ENCODE measurements at places on chromosomes 3 and 15. TPM values are rescaled to one million over a fixed set of nuclear protein-coding genes. Genes with fewer than 3 reads are reported as not detected.

- no peak for ATAC-seq
Observed at GRCh38 chr3:12148183-12148940, 10.3 kb downstream of the TIMP4 start.

DNA sequence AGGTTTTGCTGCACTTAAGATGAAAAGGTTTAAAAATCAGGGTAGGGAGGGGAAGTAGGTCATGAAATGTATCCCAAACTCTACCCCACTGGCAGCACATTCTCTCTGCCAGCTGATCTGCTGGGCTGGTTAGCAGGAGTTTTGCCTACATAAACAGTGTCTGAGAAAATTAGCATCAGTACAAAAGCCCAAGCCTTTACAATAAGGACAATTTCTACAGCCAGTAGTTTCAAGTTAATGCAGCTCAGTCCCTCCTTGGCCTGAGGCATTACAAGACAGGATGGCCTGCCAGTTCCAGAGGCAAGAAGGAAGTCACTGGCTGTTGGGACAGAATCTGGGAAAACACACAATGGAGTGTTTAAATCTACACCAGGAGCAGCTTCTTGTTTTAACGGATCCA, 32.8 kb downstream of the NCEH1 start:
- ATAC-seq, result peak; percentile 29

DNA sequence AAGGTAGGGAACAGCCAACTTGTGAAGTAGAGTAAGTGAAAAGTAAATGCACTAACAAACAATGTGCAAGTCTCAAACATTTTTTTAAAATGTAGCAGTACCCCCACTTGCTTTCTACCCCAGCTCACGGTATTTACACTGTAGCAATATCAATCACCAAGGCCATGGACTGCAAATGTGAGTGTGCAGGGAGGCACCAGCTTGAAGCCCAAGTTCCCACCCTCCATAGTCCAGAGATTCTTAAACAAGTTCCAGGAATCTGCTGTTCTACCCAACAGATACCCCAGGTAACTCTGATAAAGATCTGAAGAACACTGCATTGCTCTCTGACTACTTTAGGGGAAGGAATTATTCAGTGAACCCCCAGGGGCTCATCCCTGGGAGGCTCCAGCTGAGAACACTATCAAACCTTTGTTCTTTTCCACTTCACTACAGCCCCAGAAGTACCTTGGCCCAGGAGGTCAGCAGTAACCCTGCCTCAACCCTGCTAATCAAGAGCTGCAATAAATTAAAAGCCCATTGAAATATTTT, 86.1 kb downstream of the FOXP1 start:
- ATAC-seq, result no peak

DNA sequence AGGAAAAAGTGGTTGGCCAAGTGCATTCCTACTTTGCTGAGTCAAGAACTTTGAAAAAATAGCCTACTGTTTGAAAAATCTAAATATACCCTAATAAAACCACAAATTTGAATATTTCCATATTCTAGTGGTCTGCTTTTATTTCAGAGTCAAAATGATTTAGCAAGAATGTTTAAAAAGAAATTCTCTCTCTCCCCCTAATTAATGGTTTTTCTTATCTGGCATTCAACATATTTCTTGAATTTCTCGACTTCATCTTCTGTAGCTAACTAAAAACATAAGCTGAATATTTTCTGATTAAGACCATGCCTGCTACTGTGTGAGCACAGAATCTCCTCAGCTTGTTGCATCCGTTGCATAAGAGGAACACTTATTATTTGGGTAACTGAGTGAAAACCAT, 563.5 kb upstream of the TBL1XR1 start:
- ATAC-seq, result no peak

DNA sequence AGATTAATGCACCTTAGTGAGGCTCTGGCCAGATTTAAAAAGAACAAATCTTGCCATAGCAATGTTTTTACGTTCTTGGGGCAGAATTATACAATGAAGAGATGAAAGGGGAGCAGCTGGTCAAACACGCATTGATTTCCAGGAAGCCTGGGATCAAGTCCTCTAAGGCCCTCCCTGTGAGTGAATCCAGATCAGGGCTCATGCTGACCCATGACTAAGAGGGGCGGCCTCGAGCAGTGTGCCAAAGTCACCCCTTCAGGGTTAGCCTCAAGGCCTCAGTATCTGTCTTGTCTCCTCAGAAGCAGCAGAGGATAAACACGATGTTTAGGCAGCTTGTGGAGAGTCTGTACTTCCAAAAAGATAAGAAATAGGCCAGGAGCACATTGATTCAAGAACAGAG, 9.3 kb upstream of the RBP1 start:
- no peak for ATAC-seq

- no peak for ATAC-seq
Observed at GRCh38 chr15:80966431-80967197, 23.0 kb downstream of the MESD start.

DNA sequence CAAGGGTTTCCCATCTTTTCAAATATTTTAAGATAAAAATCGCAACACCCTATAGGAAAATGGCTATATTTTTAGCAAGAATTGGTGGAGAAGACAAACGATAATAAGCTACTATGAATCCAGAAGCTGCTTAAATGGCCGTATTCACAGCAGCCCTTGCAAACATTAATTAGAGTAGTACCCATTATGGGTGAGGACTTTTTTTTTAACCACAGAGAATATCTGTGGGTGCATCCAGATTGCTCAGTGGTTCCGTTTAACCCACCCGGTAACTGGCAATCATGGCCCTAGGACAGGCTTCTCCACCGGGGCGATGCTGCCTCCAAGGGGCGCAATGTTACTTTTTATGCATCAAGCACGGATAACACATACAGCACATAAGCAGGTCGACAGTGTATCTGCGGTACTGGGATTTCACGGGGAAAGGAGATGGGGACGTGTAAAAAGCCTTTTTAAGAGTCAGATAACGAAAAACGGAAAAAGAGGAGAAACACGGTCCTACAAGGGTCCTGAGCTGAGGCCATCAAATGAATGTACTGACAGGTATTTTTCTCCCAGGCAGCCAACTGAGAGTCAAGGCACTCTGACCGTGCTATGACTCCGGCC, 968 bp upstream of the TMEM266 start:
- ATAC-seq, result no peak

DNA sequence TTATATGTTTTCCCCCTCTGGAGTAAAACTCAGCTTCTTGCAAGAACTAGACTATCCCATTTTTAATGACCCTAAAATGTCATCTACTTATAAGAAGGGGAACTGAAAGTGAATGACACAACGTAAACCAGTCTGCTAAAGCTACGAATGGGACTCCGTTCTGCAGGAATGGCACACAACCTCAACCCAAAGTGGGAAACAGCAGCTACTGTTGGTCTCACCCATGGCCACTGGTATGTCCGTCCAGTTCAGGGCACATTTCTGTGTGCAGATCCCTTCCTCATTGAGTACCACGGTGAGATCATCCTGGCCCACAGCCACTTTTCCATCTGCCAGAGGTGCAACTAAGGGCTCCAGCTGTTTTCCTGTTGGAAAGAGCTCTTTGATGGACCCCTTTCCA, 23.8 kb downstream of the VPS39 start:
- no peak for ATAC-seq

DNA sequence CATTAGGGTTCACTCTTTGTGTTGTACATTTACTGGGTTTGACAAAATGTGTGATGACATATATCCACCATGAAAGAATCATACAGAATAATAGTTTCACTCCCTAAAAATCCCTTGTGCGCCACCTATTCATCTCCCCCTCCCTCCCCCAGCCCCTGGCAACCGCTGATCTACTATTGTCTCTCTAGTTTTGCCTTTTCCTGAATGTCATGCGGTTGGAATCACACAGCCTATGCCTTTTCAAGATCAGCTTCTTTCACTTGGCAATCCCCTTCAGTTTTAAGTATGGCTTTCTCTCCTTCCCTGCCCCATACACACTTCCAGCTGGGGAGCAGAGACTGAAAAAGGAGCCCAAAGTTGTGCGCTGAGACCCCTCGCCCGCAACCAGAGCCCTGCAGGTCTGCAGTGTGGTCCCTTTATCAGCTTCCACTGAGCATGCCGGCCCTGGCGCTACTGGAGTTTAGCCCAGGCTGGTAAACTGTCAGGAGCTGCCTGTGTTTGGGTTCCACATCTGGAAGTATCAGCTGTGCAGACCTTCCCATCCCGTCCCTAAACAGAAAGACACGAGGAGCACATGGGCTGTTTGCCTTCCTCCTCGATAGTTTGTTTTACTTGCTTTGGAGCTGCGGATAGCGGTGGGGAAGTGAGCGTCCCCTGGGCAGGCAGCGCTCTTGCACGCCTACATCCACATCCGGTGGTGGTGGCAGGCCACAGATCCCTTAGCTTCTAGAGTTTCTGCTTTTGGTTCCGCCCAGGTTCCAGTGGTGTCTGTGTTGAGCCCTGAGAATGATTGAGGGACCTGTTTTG, 12.3 kb downstream of the BOC start:
- no peak for ATAC-seq

- peak; percentile 96 for ATAC-seq
Observed at GRCh38 chr15:58793862-58794261, 22.8 kb downstream of the MINDY2 start.

- ATAC-seq, result peak; percentile 68
Observed at GRCh38 chr3:120198305-120198878, 86.6 kb downstream of the GPR156 start.

DNA sequence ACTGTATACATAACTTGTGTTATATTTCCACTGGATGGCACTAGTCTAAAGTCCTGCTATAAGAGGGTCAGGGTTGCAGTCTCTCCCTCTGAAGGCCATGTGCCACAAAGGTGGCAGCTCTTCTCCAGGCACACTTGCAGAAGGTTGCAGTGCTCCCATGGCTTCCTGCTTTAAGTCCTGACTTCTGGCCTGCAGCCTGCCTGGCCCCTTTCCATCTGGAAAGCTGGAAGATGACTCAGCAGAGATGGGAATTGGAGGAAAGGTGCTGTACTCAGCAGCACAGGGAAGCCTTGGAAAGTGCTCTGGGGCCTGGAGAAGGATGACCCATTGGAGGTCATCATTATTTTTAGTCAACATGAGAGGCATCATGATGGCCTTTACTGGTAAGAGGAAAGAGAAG, 40.9 kb upstream of the MRPL3 start:
- peak; percentile 59 for ATAC-seq

DNA sequence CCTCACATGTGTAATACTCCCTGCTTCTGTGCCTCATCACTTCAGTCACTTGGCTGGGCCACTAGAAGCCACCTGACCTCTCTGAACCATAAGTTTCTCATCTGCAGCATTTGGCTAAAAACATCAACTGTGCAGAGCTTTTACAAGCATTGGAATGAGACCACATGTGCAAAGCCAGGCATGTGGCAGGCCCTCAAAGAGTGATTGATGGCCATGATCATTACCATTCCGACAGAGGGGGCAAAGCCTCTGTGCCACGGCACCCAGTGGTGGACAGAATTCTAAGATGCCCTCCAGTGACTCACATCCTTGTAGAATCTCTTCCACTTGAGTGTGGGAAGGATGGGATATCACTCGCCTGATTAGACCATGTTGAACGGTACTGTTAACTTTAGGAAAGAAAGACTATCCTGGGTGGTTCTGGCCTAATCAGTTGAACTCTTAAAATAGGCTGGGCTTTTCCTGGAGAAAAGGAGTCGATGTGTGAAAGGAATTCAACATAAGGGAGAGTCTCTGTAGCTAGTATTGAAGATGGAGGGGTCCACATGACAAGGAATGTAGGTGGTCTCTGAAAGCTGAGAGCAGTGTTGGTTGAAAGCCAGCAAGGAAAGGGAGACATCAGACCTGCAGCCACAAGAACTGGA, 13.5 kb downstream of the CDCP1 start:
- no peak for ATAC-seq

DNA sequence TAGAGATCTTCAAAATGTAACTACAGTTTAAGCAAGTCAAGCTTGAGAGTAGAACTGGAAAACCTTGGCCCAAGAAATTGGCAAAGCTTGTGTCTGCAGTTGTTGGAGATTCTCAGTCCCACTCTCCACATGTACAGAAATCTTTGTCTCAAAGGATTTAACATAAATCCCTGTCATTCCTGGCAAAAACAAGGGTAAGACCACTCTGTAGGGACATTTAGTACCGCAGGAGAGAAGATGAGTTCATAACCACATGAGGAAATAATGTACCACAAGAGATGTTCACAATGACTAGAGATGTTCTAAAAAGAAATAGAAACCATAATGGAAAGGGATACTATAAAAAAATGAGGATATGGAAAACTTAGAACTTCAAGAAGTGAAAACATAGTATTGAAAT, 73.7 kb downstream of the RAB7A start:
- ATAC-seq, result no peak

DNA sequence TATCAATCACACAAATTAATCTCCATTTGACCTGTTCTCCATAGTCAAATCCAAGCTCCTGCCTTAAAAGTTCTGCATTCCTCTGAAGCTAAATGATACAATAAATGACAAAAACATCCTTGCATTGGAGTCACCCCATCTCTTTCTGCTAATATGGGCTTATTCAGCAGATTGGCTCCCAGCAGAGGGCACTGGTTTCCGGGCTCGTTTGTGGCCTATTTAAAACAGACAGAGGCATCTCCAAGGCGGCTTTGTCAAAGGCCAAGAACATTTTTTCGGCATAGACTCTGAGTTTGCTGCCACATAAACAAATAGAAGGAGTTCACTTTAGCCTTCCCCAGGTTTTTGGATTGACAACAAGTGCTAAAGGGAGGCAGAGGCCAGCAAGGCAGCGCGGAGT, 204.4 kb upstream of the RASGRP1 start:
- ATAC-seq, result no peak

- ATAC-seq, result no peak
Observed at GRCh38 chr15:60389261-60390077, 8.3 kb downstream of the ANXA2 start.

DNA sequence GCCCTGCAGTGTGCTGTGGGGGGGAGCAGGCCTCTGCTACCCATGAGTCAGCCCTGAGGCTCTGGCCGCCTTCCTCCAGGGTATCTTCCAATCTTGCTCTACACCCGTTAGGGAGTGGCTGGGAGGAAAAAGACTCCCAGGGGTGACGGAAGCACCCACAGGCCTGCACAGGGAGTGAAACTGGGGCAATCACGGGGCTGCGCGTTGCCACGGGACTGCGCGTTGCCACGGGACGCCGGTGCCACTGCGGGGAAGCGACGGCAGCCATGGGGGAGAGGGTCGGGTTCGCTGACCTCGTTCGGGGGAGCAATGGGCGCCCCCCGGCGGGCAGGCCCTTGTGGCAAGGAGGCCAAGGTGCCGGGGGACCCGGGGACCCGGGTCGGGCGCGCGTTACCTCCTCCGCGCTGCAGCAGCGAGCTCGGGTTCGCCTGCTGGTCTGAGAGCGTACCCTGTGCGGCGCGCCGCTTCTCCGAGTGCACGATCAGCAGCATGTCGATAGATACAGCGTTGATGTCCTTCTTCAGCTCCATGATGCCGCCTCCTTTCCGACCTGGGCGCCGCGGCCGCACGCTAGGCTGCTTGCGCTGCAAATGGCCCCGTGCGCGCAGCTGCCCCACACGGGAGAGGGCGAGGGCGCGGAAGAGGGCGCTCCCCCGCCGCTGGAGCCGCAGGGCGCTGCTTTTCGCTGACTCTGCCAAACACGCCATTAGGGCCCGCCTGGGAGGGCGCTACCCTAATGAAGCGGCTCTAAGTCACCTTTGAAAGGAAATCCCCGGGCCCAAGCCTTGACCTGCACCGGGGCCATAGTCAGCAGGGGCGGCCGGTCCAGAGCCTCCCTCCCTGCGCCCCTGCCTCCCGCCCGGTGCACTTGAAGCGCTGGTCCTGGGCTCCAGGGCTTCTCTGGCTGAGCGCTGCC, at the start of gene KY:
TSS of gene KY (minus strand) at position 592 of the 916 bp plus-strand sequence. CDS start at position 530, 62 bp downstream.
- ATAC-seq, result peak; percentile 64

- ATAC-seq, result no peak
Observed at GRCh38 chr15:46917721-46918252, 799.5 kb upstream of the SEMA6D start.

The GOLGA6D gene
- total RNA-seq, result not detected

The STAC gene
- total RNA-seq, result 0.08 TPM

The DLEC1 gene
- total RNA-seq, result 0.08 TPM

The CLDN16 gene
- 0.76 TPM for total RNA-seq

The STAB1 gene
- 21.2 TPM for total RNA-seq

The KLHL40 gene
- not detected for total RNA-seq
